Activated CD4-positive, alpha-beta T cell treated with anti-CD3 and anti-CD28 coated beads, Interleukin-10, Interleukin-2, amounts not matched to agents 100 ng/mL and 50 ng/mL, durations not matched to agents 16 hours and 8 hours (primary cell): ENCODE measurements at places on chromosomes 5 and 9.

- no peak for DNase-seq
Measured at GRCh38 chr5:77697692-77698091, 59.2 kb upstream of the OTP start.

- DNase-seq, result no peak
Measured at GRCh38 chr5:2006971-2007291, 124.2 kb upstream of the IRX4 start.

DNA sequence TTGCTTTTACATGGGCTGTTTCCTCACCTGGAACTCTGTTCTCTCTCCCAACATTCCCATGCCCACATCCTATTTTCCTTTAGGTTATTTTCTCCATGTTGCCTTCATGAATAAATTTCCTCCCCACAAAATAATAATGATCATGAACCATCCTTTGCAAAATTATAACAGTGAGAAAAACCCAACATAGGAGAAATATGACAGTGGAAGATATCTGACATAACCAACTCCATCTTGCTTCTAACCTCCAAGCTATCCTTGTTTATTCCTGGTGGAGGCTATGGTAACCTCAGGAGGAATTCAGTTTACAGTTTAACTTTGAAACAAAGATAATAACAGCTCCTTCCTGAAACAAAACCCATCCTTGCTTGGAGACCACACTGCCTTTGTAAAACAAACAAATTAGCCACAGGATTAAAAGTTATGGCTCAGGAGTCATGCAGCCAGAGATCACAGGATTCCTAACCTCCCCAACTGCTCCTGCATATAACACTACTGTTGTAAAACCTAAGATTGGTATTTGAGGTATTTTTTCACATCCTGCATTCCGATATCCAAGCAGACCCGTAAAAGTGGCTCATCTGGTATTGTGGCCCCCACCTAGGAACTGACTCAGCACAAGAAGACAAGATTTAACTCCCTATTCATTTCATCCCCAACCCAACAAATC, 212.4 kb downstream of the TRIM32 start:
- no peak for DNase-seq

- DNase-seq, result no peak
Measured at GRCh38 chr5:158164296-158165047, 305.5 kb upstream of the CLINT1 start.

DNA sequence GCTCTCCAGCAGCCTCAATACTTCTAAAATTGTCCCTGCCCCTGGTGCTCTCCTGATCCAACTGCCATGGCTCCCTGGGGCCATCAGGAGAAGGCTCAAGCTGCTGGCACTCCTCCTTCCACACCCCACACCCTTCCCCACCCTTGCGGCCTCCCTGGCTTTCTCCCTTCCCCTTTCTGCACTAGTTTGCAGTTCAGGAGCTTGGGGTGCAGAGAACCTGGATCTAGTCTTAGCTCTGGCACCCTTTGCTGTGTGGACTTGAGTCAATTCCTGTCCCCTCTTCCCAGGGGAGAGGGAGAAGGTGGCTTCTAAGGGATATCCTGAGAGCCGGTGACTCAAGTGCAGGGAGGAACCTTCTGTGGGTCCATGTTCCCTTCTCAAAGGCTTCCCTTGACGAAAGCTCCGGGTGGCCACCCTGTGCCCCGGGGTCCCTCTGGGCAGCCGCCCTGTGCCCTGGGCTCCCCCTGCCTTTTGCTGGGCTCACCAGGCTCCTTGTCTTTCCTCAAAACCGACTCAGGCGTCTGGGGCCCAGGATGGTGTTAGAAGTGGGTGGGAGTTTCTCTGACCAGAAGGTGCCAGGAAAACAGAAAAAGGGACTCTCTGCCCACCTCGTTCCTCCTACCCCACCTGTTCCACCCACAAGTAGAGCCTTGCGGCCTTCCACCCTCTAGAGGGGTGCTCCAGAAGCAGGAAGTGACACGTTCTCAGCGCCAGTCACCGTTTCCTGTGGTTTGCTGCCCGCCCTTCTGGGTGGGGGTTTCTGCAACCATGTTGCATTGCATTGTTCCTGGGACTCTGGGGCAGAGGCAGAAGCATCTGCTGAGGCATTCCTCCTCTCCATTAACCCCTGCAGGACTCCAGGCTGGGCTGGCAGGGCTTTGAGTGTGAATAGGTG, 15.0 kb downstream of the GLIPR2 start:
- peak; percentile 94 for DNase-seq

- no peak for DNase-seq
Measured at GRCh38 chr5:60576425-60576824, 123.5 kb downstream of the DEPDC1B start.

DNA sequence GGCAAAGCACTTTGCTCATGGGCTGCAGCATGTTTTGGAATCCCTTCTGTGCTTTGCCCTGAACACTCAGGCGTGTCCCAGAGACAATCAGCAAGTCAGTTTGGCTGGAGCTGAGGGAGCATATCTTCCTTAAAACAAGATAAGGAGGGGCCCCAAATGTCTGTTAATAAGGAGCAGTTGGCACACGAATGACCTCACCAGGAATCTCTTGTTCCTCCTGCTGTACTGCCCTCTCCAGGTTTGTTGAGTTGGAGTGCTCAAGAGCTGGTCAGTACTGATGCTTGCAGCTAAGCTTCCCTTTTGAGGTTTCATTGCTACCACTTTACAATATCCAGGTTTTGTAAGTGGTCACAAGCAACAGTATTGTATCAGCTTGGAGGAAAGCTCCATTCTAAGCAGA, 101.3 kb upstream of the EGFLAM start:
- no peak for DNase-seq

DNA sequence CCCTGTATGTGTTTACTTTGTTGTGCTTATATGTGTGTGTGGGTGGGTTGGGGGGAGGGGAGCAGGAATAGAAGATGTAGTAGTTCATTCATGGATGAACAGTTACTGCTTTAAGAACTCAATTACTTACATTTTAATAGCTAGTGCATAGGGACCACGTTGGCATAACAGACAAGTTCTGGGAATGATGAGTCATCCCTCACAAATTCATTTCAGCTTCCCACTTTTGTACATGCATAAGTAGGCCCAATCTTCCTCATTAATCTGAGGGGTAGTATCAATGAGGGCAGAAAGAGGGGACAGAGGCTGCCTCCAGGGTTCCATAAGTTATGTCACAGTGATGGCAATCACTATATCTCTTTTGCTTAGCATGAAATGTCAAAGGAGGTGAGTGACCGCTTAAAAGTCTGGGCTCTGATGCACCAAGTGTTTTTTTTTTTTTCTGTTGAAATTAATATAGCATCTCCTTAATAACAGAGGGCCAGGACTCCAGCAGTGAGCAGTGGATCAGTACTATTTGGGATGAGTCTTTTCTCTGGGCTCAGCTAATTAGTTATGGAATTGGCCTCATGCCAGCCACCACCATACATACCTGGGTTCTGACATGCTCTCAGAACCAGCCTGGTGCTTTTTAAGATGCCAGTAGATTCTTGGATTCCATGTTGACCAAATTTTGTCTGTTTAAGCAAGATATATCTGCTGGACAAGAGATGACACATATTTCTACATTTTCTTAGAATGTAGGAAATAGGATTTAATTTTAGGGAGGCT, 37.1 kb downstream of the PRDM6 start:
- DNase-seq, result no peak

- DNase-seq, result peak; percentile 69
Measured at GRCh38 chr5:169702693-169703481, 65.8 kb downstream of the DOCK2 start.

GRCh38 chr5:93340881-93341280, 240.1 kb downstream of the NR2F1-AS1 start:
- no peak for DNase-seq

DNA sequence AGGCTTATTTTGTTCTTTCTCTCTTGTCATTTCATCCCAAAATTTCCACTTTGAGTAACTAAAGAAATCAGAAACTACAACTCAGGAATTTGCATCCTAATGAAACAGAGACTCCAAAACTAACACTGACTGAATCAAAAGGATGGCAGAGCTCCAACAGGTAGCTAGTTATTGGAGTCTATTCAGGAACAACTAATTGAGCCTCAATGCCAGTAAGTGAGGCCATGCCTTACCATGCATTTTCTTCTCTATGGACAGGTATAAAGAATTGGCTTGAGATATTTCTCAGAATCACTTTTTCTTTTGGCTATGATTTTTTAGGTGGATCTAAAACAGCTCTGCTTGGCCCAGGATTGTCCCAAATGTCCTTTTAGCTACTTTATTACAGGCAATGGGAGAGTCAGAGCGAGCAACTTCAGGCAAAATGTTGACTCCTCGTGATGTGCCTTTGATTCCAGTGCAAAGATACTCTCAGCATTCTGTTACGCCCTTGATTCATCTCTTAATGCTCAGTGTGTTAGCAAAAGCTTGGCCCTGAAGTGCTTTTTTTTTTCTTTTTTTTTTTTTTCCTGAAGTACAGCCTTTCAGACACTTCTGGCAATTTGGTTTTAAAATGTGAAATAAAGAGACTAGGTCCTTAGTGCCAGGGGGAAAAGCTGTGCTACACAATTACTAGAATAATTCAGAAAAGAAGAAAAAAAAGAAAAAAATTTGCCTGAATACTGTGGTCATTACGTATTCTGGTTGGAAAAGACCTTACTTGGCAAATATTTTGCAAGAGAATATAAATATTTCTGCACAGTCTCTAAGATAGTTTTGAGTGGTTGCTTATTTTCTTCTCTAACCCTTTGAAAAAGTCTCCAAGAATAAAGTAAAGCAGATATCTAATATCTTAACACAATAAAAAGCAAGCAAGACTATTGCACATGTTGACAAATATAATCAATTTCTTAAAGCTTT, 423.7 kb downstream of the ANXA1 start:
- DNase-seq, result no peak

DNA sequence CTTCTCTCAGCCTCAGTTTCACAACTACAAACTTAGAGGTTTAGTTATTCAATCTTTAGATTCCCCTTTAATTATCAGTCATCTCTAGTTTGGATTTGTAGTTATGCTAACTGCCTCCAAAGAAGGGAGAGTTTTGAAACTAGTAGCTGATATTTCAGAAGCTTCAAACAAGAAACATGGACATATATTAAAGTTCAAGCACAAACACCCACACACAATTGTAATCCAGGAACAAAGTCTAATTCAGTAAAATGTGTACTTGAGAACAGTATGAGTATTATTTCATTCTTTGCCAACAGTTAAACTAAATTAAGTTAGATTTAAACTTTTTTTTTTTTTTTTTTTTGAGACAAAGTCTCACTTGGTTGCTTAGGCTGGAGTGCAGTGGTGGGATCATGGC, 71.2 kb upstream of the ABCA1 start:
- DNase-seq, result no peak

GRCh38 chr5:82234885-82235284, 43.3 kb downstream of the RPS23 start:
- no peak for DNase-seq

DNA sequence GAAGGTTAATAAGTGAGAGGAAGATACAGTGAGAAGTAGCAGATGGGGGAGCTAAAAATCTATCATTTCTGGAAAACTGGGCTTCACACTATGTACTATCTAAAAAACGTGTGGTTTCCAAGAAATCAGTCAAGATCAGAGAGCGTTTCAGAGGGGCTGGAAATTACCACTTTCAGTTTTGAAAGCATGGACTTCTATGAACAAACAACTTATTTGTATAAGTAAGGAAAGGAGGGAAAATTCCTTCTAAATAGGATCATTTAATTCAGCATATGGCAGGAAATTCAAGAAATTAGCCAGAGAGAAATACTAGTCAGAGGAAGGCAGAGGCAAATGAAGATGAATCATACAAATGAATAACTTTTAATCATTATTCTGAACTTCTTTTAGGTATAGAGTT, 11.3 kb downstream of the TNC start:
- no peak for DNase-seq

GRCh38 chr5:75668445-75668844, 48.8 kb downstream of the POC5 start:
- no peak for DNase-seq

DNA sequence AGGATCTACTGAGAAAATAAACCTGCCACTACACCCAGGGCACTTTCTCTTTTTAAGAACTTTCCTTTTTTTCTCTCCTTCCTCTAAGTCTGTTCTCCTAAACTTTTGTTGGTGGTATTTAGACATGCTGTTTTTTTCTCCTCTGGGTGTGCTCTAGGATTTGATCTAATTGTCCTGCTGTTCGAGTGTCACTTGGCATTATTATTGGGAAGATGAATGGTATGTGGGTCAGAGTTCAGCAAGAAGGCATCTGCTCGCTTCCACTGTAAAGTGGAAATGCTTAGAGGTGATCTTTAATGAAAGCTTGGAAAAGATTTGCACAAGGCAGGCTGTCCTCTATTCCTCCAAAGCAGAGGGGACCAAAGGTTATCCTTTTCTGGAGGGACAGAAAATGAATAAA, 1.3 kb upstream of the PLPPR1 start:
- no peak for DNase-seq

DNA sequence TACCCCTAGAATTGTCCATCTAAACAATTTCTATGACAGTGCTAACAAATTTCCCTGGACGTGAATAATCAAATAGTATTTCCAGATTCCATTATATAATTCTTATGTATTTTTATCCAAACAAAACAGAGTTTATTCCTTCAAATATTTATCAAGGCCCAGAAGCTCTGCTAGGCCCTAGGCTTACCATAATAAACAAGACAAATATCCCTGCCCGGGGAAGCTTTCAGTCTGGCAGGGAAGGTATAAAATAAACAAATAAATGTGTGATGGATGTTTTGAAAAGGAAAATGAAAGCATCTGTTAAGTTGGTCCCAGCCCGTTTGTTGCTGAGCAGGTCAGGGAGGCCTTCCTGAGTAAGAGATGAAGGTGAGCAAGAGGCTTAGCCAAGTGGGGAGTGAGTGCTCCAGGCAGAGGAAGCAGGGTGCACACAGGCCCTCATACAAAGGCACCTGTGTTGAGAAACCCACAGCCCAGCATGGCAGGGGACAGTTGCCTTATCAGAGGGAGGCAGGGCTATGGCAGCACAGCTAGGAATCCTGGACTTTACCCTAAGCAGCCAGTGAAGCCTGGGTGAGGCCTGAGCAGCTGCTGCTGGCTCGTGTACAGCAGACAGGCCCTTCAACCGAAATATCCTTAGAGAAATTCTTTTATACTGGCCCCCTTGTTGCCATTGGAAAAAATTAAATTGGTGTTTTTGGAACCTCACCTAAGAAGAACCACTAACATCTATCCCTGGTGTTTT, 7.7 kb upstream of the SLC35D2 start:
- DNase-seq, result no peak

GRCh38 chr5:131389096-131389868, 125.4 kb downstream of the CDC42SE2 start:
- peak; percentile 83 for DNase-seq

GRCh38 chr5:148147415-148147814, 20.9 kb upstream of the SPINK14 start:
- no peak for DNase-seq

- DNase-seq, result no peak
Measured at GRCh38 chr5:76325326-76325725, 77.8 kb upstream of the IQGAP2 start.
